Renal pelvis (tissue), 12 donors: ENCODE measurements at places on chromosomes 5 and 9. TPM values are rescaled to one million over a fixed set of nuclear protein-coding genes. Genes with fewer than 3 reads are reported as not detected.
A peak's percentile ranks its signal among the peaks of the same experiment; 100 is the strongest.

GRCh38 chr5:113612060-113612496 is 98.6 kb downstream of the YTHDC2 start:
- DNase-seq = peak; percentile 29

DNA sequence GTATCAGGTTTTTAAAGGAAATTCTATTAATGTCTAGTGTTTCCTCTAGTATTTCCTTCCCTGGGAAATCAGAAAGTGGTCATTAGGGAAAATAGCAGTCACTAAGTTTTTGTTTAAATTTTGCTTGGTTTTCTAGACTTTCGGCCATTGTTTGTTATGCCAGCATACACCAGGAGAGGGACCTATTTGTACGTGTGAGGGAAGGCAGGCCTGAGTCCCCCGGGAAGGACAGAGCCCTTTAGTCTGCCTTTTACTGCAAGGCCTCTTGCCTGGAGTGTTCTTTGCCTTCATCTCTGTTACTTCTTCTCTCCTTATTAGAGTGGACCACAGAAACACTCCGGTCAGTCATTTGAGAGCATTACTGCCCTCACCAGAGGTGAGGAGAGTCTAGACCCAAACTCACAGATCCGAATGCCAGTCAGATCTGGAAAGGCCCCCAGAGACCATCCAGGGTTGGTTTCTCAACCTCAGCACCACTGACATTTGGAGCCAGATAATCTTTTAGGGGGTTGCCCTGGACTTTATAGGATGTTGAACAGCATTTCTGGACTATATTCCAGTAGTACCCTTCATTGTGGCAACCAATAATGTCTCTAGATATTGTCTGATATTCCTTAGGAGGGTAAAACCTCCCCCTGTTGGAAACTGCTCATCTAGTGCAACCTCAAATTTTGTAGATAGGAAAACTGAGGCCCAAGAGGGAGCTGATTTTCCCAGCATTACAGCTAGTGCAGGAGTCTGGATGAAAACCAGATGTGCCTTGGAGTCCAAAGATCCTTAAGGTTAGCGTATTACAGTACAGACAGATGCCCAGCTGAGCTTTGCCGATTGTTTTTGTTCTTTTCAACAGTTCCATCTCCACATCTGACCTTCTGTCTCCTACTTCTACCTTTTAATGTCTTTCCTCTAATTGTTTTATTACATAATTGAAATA is 93.0 kb upstream of the NIPAL4 start:
- DNase-seq = no peak

DNA sequence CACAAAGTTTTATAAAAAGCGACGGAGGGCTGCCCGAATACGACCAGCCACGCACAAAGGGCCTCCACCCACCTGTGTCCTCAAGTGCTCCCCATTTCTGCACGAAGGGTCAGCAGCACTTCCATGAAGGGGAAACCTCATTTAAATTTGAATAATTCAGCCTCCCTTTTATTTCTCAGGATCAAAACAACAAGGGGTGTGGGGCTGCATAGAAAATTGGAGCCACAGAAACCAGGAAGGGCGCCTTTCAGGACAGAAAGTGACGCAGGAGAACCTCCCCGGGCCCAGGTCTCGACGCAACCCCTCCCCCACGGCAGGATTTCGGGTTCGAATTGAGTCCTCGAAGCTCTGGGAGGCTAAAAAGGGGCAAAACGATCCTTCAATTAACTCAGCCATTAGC is 2.1 kb downstream of the NRARP start:
- no peak for DNase-seq

GRCh38 chr5:163252950-163253349 is 184.4 kb upstream of the CCNG1 start:
- DNase-seq = no peak

GRCh38 chr5:4221048-4221447 is 625.4 kb downstream of the IRX1 start:
- DNase-seq = no peak

GRCh38 chr9:121984726-121985402 is 108.2 kb downstream of the TTLL11 start:
- no peak for DNase-seq

- DNase-seq = no peak
Measured at GRCh38 chr5:957748-958485, 50.7 kb upstream of the NKD2 start.

DNA sequence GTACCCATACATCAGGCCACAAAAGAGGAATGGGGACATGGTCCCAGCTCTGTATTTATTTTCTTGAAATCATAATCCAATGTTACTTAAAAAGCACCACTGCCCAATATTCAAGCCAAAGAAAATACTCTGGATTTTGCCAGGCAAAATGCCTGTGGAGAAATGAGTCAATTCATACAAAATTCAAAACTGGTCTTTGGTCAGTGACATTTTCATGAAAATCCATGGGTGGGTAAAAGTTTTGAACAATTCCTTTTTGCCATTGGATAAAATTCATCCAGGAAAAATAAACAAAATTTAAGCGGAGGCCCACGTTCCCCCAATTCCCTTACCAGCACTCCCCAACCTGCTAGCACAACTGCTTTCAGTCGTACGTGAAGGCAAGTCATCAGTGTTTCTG is 186.2 kb downstream of the GLIS3 start:
- DNase-seq = no peak

- DNase-seq = no peak
Measured at GRCh38 chr5:73728493-73729273, 102.7 kb downstream of the ARHGEF28 start.

- DNase-seq = no peak
Measured at GRCh38 chr5:41842777-41843176, 27.4 kb downstream of the OXCT1 start.

DNA sequence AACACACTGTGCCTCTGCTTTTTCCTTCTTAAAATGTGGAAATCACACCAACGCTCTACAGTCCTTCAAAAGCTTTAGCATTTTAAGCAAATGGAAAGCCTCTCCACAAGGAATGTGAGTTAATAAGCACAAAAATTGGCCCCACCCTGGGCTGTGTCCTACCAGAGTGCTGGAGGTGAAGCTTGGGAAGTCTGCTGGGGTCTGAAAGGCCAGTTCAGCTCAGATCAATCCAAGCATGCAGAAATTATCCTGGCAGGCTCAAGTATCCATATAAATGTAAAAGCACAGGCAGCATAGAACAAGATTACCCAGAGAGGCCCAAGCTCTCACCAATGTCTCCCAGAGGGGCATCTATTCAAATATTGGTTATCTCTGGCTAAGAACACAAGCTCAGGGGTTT is 98.5 kb downstream of the ESM1 start:
- DNase-seq = no peak

DNA sequence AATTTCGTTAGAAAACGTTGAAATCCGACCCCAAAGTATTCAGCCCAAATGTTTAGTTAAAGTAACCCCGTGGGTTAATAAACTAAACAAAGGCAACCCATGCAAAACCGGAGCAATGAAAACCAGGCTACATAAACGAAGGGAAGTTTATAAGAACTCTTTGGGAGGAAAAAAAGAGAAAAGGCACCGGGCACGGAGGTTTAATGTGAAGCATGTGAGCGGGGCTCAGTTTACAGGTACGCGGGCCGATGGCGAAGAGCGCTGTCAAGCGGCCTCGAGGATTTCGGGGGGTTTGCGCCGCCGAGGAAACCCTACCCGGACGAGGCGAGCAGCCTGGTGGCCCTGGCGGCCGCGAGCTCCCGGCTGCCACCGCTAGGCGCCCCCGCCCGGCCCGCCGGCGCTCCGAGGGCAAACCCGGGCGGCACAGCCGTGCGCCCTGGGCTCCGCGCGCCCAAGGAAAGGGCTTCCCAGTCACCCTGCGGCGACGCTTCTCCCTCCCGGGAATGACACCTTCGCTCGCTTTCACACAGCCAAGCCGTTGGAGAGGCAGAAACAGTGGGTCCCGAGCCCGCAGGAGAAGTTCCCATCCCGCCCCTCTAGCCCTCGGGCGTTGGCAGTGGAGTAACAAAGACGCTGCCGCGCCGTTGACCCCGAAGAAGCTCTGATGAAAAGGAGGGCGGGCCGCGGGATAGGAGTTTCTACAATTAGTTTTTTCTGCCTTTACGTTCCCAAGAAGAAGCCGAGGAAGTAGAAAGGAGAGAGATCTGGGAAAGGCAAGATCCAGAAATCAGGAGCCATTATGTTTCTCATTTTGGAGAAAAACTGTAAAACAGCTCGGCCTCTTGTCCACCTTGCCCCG is 126.0 kb downstream of the TMEM174 start:
- no peak for DNase-seq

DNA sequence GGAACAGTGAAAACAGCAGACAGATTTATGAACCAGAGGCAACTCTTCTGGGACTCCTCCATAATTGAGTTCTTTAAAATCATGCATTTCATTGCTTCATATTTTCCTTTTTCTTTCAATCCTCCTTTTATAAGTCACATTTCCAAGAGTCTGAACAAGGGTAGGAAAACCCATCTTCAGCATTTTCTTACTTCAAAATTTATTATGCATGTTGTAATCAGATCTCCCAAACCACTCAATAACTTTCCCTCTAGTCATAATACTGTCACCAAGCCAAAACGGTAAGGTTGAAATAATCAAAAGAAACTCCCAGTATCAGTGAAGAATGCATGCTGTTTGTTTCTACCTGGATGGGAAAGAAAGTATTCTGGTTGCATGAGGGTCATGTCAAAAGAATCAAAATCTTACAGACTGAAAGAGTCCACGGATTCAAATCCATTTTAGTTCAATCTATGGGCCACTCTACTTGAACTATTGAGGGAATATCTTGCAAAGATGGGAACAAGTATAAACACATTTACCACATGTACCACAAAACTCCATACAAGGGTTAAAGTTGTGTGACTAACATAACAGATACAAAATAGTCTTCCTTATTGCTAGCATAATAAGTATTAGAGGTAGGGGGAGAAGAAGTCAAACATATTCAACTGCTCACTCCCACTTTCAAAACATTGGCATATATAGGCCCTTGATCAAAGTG is 797.3 kb downstream of the MAT2B start:
- DNase-seq = peak; percentile 42

DNA sequence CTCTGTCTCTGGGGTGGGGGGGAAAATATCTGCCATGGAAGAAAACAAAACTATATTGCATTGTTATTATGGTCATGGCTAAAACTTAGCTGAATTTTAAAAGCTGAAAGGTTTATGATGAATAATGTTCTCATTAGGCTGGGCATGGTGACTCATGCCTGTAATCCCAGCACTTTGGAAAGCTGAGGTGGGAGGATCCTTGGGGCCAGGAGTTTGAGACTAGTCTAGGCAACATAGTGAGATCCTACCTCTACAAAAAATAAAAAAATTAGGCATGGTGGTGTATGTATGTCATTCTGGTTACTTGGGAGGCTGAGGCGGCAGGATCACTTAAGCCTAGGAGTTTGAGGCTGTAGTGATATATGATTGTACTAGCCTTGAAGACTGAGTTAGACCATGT is 44.5 kb downstream of the IPO11 start:
- no peak for DNase-seq

SLC6A19 gene
- polyA plus RNA-seq = 77.3 TPM

SPEF2 gene
- 35.9 TPM for polyA plus RNA-seq
